ENCODE measurements at places on chromosomes 4 and X.

DNA sequence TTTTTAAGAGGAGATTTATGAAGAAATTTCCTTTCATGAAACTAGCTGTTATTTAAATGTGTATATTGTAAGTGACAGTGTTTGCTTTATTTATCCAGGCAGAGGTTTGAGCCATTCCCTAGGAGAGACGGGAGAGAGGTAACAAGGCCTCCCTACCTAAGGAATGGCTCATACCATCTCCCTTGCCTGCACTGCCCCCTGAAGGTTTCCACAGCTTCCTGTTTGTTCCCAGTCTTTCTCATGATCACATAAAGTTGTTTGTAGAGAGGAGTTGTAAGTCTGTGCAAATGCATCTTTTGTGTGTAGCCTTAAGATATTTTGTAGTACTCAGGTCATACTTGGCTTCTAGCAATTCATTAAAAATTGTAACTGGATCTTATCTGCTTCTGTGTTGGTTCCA lies 1504.5 kb upstream of the PCDH10 start:
- no peak for DNase-seq

DNA sequence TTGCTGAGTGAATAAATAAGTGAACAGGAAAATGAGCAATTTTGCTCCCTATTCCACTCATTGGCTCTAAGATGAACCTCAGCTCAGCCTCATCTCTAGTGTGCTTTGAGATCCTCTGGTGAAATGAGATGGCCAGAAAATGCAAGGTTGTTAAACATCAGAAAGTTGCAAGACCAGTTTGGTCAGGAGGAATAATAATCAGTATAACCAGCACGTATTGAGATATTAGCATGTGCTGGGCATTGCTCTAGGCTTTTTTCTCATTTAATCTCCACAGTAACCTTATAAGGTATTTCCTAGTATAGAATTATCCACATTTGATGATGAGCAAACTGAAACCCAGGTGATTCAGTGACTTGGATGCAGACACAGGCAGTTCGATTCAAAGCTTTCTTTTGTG lies 110.5 kb upstream of the PAK3 start:
- no peak for DNase-seq

- DNase-seq, result no peak
Measured at GRCh38 chrX:11757397-11757718, 679 bp upstream of the MSL3 start.

DNA sequence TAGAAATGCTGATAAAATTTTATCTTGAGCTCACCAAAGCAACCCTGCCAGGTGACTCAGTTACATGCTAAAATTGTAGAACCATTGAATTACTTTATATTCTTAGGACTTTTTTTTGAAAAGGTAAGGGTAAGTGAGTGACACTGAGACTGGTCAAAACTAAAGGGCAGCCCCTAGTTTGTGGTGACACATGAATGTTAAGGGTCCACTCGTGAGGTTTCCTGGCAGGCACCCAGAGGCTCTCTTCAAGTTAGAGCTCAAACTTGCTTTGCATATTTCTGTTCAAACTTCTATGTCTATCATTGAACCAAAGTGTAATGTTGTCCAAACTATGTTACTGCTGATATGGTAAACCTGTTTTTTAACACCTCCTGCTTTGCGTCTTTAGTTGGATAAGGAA lies 30.5 kb downstream of the TMPRSS11D start:
- DNase-seq, result no peak

DNA sequence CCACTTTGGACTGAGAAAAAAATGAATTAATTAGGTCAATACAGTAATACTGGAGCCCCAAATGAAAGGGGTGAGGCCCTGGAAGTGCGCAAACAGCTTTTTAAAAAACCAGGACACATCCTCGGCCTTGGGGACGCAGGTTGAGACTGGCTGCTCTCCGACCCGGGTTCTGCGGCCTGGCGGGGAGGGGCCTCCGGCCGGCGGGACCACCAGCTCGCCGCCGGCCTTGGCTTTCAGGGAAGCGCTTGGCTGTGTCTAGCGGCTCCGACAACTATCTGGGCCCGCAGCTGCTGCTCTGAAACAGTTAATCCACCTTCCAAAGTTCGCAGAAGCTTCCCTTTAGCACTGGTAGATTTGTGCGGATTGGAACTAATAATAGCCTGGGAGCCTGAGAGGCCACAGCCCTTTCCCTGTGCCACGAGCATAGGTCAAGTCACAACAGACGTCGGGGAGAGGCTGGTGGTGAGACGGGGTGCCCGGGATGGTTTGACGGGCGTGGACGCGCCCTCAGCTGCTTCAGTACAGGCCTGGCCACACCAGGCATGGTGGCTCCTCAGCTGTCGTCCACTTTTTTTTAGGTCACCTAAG lies 1.1 kb upstream of the SEL1L3 start:
- DNase-seq, result peak; percentile 62

GRCh38 chr4:108586778-108587177 lies 33.6 kb upstream of the RPL34 start:
- no peak for DNase-seq

DNA sequence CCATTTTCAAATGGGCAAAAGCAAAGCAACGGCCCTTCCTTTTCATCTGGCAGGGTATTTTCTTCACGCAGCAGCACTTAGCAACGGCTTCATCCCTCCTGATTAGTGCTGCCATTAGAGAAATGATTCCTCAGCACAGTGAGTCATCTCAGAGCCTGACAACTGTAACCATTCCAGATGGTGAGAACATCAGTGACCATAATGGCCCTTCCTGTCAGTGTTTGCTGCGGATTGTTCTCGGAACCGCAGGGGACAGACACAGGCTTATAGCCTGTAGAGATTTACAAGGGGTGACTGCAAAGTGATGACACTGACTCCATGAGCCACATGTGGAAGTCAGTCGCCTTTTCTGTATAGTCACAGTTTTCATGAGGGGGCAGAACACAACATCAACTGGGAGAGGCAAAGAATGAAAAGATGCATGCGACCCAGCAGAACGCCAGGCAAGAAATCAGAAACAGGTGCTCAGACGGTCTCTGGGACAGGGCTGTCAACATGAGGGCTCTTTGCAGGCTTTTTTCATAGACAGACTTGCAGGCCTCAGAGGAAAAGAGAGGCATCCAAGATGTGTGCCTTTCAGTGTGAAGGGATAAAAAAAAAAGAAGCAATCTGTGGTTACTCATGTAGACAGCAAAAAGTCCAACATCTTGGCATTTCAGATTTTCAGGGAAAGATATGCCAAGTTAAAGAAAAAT lies 69.9 kb upstream of the FBXW7 start:
- peak; percentile 88 for DNase-seq

- no peak for DNase-seq
Measured at GRCh38 chr4:80878218-80878617, 152.3 kb upstream of the BMP3 start.

DNA sequence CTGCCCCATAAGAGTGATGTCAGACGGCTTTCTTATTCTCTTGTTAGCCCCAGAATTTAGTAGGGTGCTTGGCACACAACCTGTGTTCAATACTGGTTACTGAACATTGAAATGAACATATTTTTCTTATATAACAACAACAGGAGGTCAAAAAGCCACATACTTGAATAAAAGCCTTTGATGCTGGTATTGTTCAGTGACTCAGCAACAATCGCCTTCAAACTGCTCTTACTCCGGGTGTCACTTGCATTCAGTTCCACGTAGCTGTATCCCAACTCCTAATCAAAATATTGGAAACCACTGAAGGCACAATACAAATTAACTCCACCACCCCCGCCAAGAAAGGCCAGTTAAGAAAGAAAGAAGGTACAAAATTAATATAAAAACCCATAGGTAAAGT lies 61.5 kb downstream of the RFC1 start:
- no peak for DNase-seq

DNA sequence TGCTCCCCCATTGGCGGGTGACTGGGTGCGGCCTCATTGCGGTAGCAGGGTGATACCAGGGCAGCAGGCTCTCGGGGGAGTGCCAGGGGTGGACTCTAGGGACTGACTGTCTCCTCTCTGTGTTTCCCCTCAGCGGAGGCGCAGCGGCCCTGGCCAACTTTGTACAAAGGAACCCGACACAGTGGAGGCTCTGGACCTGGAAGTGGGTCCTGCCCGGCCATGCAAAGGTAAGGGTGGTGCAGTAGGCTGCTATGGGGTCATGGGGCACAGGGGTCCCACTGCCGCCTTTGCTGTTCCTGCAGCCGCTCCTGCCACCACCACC lies 16.3 kb downstream of the SULT1B1 start:
- DNase-seq, result no peak

GRCh38 chr4:80903020-80903419 lies 127.5 kb upstream of the BMP3 start:
- DNase-seq, result no peak

DNA sequence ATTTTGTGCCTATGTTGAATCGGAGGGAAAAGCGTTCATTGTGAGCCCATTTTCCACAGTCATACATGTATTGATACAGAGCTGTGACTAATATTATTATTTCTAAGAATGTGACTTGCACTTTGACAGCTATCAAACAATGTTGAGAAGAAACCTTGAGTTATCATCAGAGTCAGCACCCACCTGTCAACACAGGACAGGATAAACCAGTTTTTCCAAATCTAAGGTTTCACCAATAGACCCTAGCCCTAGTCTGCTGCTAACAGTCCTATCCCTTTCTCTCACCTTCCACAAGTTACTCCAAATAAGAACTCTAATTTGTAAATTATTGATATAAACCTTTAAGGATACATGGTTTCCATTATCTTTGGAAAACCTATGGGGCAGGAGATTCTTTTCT lies 47.7 kb upstream of the DHX15 start:
- DNase-seq, result no peak

DNA sequence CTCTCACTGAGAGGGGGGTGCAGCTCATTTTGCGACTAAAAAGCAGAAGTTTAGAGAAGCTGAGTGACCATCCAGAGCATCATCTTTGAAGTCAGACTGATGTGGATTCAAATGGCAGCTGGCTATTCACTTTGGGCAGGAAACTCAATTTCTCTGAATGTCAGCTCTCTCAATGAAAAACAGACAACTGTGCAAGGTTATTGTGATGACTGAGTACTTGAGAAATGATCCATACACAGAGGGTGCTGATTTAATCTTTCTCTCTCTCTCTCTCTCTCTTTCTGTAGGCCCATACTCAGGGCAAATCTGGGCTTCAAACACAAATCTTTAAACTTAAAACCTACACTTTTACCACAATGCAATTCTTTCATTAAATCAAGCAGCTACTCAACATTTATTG lies 185.8 kb upstream of the SLIT2 start:
- DNase-seq, result no peak

GRCh38 chrX:38277136-38277535 lies 50.2 kb downstream of the RPGR start:
- no peak for DNase-seq

DNA sequence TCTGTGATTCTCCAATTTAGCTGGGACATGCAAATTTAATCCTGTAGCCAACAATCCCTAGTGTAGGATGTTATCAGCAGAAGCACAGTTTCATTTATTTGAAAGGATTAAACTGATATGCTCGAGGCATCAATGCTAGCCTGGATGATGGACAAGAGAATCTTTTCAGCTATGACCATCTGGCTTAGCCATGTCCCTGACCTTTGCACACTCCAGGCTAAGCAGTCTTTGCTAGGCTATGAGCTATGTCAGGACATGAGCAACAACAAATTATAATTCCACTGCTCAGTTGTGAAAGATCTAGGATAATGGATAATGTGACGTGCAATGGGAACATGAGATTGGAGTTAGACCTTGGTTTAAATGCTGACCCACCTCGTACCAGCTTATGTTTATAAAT lies 32.0 kb downstream of the NPY1R start:
- no peak for DNase-seq

GRCh38 chrX:143636831-143637230 lies 930 bp upstream of the SLITRK4 start:
- DNase-seq, result no peak

Measured in brain (organoid and tissue), 16 donors.